Left lobe of liver (tissue), 2 donors: ENCODE measurements at places on chromosomes 16 and 17. TPM values are rescaled to one million over a fixed set of nuclear protein-coding genes. Genes with fewer than 3 reads are reported as not detected.
A peak's percentile ranks its signal among the peaks of the same experiment; 100 is the strongest.

C16orf74 gene
- total RNA-seq = 0.30 TPM

TLCD1 gene
- total RNA-seq = 4.8 TPM

MMP25 gene
- 0.96 TPM for total RNA-seq

DNA sequence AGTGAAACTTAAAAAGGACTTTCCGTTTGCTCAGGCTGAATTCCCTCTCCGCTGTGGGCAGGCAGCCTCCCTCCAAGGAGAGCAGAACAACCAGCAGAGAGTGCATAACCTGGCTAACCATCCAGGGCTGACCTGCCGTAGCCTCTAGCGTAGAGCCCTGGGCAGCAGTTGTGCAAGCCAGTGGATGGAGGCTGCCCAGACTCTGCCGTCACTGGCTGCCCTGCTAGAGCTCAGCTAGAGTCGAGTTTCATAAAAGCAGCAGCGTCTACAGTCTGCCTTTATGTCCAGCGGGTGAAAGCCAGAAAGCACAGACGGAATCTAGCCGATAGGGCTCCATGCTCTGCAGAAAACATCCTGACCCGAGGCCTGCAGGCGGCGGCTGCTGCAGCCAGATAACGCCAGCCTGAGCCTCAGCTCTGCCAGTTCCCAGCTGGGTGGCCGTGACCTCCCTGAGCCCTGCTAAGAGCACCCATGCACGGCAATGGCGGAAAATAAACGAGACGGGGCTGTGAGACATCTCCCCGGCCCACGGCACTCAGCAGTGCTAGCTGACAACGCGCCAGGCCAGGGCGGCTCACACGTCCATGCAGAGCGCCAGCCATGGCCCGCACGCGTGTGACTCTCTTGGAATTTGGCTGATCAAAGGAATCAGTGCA is 231.3 kb downstream of the ENGASE start:
- no peak for DNase-seq

DNA sequence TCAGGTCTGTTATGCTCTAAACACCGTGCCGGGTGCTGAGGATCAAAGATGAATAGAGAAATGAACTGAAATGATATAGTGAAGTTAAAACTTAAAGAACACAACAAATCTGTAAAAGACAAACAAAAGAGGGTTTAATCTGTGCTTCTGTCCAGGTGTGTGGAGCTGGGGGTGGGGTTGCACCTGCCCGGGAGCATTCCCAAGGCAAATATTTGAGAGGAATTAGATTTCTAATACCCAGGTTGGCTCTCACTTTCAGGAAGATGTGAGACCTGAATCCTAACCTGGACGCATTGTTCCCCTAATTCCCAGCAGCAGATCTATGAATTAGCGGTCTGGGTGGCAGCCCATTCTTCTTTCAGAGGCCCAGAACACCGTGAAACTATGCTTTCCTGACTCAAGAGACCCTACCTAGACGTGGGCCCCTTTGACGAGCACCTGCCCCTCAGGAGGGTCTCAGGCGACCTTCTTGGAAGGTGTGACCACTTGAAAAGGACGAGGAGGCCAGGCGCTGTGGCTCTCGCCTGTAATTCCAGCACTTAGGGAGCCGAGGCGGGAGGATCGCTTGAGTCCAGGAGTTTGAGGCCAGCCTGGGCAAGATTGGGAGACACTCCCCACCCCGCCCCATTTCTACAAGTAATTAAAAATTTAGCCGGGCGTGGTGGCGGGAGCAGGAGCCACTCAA is 677 bp upstream of the RANGRF start:
- DNase-seq = no peak

DNA sequence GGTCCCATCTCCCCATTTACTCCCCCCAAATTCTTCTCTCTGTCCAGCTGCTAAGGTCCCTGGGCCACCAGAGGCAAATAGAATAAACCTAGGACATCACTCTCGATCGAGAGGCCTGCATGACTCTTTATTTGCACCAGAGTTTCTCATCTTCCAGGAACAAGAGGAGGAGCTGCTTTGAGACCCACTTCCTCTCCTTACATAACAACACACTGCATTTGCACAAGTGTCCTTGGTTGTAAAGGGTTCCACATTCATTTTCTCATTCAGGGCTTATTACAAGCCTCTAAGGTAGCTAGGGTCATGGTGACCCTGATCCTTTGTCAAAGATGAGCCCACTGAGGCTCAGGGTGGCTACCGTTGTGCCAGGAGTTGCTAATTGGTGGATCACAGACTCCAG is 38.1 kb upstream of the RHOT1 start:
- no peak for DNase-seq

DNA sequence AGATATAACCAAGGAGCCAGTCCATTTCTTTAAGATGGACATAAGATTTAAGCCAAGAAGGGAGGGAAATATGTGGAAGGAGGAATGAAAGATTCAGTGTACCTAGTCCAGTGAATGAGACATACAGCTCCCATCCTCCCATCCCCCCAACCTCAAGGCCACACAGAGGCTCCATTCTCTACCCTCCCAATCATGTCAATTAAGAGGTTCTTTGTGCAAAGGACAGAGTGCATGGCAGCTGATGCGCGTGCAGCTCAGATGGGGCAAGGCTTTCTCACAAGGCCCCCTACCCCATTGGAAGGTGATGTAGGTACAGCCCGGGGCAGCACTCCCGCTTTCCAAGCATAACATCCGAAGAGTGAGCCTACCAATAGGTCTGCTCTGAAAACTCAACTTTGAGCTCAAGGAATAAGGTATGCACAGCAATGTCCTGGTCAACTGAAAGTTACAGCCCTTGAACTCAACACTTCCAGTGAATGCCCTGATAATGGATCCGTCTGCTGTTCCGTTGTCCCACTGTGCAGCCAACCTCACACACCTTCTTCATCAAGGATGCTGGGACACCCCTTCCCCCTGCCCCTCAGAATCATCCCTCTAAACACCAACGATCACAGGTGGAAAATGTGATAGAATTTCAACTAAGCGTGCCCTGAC is 458.1 kb downstream of the SOX9 start:
- no peak for DNase-seq

DNA sequence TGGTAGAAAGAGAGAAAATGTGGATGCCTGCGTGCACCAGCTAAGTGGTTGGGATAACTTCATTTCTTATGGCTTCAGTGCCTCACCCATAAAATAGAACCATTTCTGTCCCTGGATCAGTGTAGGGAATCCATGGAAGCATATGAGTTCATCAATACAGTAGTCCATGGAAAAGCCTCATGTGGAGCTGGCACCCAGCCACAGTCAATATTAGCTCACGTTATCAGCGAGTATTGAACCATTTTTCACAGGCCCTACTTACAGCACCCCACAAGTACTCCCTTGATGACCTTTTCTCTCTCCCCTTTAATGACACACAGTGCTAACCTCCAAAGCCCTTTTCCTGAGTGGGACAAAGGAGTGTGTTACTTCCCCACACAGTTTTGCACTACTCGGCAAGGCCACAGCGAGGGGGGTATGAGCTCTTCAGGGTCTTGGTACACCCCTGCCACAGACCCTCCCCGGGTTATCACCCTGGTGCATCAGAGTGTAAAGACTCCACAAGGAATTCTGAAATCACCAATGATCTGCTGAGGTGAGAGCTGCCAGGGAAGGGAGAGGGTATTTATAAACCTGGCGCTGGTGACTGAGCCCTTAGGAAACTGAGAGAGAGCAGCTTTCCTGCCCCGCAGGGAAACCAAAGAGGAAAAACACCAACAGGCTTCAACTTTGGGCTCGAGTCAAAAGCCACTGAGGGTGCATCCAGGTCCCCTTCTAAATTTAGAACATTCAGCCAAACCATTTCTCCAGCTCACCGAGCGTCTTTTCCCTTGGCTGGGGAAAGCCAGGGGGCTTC is 36.9 kb downstream of the DYNLRB2 start:
- no peak for DNase-seq

- DNase-seq = no peak
These were observed 292.3 kb downstream of the SHISA9 start for GRCh38 chr16:13193721-13194120.

DNA sequence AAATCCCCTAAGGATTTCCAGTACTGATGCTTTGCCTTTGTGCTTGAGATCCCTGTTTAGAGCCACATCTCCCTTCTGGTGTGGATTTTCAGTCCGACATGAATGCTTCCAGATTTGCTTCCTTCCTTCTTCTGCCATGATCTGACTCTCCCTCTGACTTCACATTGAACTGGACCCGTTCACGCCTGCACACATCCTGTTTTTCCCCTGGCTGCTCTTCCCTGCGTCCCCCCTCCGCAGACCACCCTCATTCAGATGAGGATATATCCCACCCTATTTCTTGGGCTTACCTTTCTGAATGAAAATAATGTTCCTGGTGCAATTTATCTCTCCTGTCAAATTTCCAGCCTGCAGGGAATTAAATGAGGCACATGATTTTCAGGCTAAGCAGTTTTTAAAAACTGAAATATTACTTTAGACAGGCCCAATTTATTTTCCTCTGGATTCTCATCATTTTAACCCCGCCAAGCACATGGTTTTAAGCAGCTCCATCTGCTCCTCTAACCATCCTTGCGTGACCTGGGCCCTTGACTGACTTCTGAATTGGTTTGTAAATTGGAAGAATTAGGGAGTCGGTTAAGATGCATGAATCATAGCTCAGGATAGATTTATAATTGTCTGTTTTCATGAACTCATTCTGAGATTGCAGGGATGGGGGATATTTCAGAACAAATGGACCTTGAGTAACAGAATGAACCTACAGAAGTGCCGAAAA is 59.2 kb downstream of the BMERB1 start:
- no peak for DNase-seq

DNA sequence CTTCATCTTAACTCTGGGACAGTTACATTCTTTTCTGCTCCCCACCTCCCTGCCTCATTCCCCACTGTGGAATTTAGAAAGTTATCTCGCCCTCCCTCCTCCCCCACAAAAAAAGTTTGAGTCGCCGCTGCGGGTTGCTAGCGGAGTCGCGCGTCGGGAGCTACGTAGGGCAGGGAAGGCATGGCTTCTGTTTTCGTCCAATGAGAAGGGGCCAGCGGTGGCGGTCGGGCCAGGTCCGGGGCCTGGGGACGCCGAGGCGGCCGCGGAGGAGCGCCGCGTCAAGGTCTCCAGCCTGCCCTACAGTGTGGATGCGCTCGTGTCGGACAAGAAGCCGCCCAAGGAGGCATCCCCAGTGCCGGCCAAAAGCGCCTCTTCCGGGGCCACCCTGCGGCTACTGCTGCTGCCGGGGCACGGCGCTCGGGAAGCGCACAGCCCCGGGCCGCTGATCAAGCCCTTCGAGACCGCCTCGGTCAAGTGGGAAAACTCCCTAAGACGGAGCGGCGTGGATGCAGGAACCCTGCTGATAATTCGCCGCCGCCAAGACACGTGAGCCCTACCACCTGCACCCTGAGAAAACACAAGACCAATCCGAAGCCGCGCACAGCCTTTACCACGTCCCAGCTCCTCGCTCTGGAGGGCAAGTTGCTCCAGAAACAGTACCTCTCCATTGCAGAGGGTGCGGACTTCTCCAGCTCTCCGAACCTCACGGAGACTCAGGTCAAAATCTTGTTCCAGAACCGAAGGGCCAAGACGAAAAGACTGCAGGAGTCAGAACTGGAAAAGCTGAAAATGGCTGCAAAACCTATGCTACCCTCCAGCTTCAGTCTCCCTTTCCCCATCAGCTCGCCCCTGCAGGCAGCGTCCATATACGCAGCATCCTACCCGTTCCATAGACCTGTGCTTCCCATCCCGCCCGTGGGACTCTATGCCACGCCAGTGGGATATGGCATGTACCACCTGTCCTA is 8.9 kb downstream of the OR4D1 start:
- no peak for DNase-seq

- peak; percentile 38 for DNase-seq
These were observed 70.6 kb downstream of the AMFR start for GRCh38 chr16:56354746-56355145.

- no peak for DNase-seq
These were observed 44.7 kb downstream of the ZFPM1 start for GRCh38 chr16:88497561-88498462.
